ENCODE measurements at places on chromosomes 3 and 15. TPM values are rescaled to one million over a fixed set of nuclear protein-coding genes. Genes with fewer than 3 reads are reported as not detected.

Gene DPH3
- total RNA-seq = 19.4 TPM

GRCh38 chr3:183050706-183051105 is 48.6 kb downstream of the MCCC1 start:
- DNase-seq = no peak

Gene SRGAP3
- total RNA-seq = 14.4 TPM

Gene SRPRB
- 27.8 TPM for total RNA-seq

Gene AHSG
- not detected for total RNA-seq

DNA sequence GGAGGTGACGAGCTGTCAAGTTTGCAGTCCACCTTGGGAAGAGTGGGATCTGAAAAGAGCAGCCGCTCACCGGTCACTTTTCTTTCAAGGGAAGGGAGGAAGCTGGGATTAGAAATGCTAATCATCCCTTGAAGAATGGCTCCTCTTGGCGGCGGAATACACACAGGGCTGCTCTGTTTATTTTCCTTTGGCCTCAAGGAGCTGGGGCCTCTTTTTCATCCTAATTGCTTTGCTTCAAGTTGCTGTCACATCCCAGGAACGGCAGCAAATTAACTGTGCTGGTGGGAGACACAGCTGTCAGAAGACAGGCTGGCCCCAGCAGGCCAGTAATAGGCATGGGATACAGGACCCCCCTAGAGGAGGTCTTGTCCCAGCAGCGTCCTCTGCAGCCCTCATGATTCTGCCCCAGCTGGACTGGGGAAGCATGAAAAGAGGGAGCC is 6.7 kb downstream of the KBTBD13 start:
- DNase-seq = no peak

Gene LIPH
- total RNA-seq = 0.27 TPM

GRCh38 chr3:102069211-102069662 is 219.9 kb downstream of the NFKBIZ start:
- no peak for DNase-seq

Gene FBXO40
- not detected for total RNA-seq

- no peak for DNase-seq
These were observed 27.3 kb downstream of the LIPC start for GRCh38 chr15:58459045-58459444.

DNA sequence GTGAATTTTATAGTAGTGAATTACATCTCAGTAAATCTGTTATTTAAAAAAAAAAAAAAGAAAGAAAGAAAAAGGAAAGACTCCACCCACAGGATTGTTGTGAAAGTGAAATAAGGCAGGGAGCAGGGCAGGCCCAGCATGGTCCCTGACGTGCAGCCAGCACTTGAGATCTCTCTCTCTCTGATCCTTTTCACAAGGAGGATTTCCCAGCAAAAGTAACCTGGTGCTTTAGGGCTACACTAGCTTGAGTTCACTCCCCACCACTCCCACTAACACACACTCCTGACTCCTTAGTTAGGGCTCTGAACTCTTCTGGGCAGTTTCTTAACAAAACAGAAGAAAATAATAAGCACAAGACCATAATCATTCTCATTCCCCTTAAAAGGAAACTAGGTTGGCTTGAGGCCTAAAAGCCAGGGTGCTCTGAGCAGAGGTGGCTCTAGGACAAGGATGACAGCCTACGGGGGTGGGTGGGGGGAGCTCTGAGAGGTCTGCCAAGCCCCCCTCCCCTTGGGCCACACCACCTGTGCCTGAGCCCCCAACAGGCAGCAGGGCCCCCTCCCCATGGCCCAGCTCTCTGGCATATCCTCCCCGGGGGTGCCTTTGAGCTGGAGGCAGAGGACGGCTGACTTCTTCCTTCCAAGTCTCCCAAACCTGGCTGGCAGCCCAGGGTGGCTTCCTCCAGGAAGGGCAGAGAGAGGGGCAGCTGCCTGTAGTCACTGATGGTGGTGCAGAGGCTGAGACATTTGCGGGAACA is 856 bp downstream of the TMEM40 start:
- peak; percentile 65 for DNase-seq

DNA sequence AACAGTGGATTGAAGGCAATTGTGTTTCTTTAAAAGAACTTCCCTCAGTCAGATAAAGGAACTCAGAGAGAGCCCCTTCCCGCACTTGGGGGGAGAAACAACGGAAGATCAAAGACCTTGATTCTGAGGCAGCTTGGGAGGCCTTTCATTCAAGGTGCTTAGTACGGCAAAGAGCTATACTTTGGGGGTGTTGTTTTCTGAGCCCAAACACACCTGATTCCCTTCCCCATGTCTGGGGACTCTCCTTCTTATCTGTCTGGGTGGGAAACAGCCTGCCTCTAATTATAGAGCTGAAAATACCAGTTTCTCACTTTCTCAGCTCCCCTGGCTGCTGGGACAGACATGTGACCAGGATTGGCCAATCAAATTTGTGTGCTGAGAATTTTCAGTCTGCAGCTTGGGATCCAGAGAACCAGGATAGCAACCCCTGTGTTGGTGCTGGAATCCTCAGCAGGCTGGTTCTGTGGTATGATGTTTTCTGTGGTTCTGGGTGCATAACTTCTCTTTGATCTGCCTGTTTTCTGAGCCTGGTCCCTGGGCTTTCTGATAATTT is 19.4 kb upstream of the IQCF6 start:
- no peak for DNase-seq

DNA sequence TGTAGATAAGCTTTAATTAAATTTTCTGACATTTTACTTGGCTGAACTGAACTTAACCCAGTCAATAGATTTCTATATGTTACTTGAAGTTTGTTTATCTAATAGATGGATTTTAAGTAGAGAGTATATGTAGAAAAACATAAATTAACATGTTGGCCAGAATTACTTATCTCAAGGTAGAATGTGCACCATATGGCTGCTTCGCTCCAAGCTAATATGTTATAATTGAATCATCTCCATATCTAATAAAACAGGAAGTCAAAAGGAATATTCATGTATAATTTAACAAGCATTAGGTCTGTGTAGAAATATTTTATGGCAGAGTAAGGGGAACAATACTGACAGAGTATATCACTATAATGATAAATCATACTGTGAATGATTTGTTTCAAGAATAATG is 650.7 kb upstream of the ALCAM start:
- no peak for DNase-seq

DNA sequence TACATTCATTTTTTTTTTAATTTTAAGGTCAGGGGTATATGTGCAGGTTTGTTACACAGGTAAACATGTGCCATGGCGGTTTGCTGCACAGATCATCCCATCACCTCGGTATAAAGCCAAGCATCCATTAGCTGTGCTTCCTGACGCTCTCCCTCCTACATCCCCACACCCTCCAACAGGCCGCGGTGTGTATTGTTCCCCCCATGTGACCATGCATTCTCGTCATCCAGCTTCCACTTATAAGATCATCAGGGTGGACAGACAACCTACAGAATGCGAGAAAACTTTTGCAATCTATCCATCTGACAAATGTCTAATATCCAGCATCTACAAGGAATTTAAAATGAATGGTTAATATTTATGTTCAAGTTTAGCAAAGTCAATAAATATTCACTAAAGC is 19.4 kb downstream of the ILDR1 start:
- no peak for DNase-seq

Gene GATM
- total RNA-seq = 288 TPM

GRCh38 chr15:92611150-92611549 is 44.4 kb downstream of the FAM174B start:
- no peak for DNase-seq

GRCh38 chr3:178907081-178907480 is 164.5 kb downstream of the ZMAT3 start:
- no peak for DNase-seq

DNA sequence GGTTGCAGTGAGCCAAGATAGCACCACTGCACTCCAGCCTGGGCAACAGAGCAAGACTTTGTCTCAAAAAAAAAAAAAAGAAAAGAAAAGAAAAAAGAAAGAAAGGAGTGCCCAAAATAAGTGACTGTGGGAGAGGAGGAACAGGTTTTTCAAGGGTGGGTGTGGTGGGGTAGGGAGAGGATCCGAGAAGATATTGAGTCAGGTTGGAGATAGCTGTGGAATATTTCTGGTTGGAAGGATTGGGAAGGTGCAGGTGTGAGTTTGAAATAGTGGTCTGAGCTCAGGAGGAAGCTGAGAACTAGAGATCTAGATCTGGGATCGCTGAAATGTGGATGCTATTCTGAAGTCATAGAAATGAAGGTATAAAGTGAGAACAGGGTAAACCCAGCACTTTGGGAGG is 7.8 kb downstream of the SCAMP2 start:
- DNase-seq = no peak

- DNase-seq = no peak
These were observed 12.9 kb downstream of the PPM1L start for GRCh38 chr3:160768918-160769317.

Gene DMXL2
- total RNA-seq = 39.3 TPM

DNA sequence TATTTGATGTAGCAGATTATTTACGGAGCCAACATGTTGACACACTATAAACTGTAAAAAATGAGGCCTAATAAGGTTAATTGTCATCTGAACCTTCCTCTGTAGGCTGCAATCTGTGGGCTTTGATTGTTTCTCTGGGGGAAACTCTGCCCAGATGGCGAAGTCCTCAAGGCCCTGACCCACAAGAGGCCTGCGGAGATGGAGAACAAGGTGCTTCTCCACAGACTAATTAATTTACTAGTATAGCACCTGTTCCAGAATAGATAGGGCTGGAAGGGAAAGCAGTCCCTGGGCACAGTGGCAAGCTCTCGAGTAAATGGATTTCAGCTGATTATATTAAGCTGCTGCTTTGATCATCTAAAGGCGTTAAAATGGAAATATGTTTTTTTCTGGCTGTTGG is 338.8 kb upstream of the DNAJC19 start:
- DNase-seq = no peak

Gene DPPA2
- not detected for total RNA-seq

Gene TM4SF1
- 149 TPM for total RNA-seq

DNA sequence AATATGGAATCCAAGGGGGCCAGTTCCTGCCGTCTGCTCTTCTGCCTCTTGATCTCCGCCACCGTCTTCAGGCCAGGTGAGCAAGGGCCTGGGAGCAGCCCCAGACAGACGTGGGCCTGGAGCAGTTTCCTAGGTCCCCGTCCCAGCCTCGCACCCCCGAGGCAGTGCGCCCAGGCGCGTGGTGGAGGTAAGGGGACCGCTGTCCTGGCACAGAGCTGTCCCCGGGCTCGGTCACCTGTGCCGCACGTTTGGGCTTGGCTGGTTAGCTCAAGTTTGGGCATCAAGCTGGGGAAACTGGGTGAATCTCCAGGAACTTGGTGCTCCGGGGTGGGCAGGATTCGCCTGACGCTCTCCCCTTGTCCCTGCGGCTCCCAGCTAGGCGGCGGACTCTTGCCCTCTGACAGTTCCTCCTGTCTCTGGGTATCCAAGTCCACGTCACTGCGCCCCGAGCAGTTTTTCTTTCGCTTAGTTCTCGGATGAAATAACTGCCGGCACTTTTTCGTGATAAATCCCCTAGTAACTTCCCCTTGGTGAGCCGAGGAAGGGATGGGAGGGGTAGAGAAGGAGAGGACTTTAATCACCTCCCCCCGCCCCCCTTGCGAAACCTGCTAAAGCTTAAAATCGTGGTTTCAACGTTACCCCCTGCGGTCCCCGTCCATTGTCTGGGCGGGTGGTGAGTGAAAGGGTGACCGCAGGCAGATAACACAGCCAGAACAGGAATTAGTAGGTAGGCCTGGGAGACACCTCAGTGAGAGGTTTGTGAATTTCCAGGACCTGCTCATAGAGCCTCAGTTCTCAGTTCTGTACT is 901 bp downstream of the ALCAM start:
- peak; percentile 80 for DNase-seq

GRCh38 chr15:56919609-56920366 is 1.3 kb downstream of the TCF12 start:
- peak; percentile 64 for DNase-seq

GRCh38 chr3:185852635-185853034 is 27.8 kb upstream of the IGF2BP2 start:
- no peak for DNase-seq

Gene KAT2B
- 69.9 TPM for total RNA-seq

DNA sequence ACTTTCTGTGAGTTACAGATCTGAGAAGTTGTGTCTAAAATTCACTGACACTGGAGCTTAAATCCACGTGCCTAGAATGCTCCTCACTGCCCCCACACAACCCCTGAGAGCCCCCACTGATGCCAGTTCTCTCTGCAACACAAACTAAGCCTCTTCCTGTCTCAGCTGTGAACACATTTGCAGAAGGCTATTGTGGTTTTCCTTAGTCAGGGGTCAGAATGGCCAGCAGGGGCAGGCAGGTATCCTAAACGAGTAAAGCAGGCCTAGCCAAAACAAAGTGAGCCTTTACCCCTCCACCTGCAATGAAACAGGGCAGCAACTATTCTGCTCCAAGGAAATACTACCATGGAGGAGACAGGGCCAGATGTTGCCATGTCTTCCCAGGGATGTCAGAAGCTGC is 78.6 kb downstream of the FHIT start:
- DNase-seq = no peak

DNA sequence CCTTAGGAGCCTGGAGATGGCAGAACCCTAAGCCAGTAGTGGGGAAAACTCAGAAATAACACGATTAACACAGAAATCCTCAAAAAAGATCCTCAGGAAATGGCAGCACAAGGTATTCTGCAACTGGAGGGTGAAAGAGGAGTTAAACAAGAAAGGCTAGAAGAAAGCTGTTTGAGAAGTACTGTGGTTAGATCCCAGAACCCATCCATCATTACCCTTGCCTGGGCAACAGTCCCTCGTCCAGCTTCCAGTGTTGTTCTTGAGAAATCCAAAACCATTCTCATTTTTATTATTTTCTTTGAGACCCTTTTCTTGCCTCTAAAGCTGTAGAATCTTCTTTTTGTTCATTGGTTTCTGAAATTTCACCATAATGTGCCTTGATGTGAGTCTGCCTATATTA is 2.7 kb upstream of the CDCP1 start:
- no peak for DNase-seq

GRCh38 chr3:157204880-157205279 is 44.9 kb upstream of the CCNL1 start:
- DNase-seq = no peak

DNA sequence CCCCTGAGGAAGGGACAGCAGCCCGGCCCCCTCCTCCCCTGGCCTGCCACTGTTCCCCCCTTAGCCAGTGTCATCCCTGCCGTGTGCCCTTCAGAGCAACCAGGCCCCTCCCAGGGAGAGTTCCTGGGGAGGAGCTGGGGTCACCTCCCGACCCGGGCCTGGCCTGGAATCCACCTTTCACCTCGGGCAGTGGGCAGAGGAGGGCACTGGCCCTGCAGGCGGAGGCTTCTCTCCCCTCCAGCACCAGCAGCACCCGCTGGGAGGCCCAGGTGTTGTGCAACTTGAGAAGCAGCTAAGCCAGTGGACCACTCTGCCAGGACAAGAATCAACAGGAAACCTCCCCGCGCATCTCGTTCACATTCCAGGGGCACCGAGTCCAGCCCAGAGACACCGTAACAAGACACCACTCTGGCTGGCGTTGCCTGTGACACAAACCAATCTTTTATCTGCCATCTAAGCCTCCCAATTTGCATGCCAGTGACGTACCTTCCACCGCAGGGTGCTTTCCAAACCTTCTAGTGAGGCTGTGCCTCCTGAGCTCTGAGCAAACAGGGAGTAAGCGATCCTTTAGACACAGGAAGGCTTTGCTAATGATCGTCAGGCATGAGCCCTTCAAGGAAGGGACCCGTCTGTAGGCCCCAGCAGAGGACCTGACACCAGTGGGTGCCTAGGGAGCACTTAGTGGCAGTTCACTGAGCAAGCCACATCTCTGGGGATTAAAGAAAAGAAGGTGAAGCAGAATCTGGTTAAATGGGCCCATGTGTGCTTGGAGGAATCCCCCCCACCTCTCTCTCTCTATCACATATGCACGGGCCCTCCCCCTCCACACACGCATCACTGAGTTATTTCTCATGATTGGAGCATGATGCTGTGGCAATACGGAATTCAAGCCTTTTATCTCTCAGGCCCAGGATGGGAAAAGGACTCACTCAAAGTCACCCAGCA is 98.9 kb upstream of the TLE3 start:
- no peak for DNase-seq

- DNase-seq = no peak
These were observed 14.2 kb downstream of the EIF4E3 start for GRCh38 chr3:71710906-71711494.
